ENCODE measurements at places on chromosomes 7 and 10.

GRCh38 chr7:778968-779451, 51.9 kb upstream of the PRKAR1B start:
- DNase-seq = no peak

- DNase-seq = no peak
Measured at GRCh38 chr7:29247224-29247962, 52.8 kb downstream of the CHN2 start.

GRCh38 chr7:3267966-3268690, 32.9 kb upstream of the SDK1 start:
- no peak for DNase-seq

DNA sequence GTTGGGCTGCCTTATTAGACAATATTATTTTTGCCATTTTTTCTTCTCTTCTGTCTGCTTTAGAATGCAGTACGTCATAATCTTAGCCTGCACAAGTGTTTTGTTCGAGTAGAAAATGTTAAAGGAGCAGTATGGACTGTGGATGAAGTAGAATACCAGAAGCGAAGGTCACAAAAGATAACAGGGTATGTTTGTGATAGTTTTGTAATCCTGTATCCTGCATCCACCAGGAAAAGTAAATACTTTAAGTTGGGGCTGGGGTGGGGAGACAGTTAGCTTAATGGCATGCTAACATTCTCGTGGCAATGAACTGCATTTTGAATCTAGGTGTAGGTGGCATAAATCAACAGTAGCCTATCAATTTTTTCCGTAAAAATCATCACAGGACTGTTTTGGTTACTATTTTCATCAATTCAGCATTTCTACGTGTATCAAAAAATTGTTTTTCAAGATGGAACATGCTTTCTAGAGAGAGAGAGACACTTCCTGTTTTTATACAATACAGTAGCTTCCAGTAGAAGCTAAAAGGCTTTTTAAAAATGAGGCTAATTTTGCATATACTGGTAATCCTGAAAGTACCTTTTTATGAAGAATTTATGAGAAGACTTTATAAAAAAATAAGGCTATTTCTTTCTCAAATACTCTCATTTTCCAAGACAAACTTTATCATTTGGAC, 247.5 kb downstream of the FOXP2 start:
- no peak for DNase-seq

GRCh38 chr10:83607959-83608745, 531.2 kb upstream of the GHITM start:
- no peak for DNase-seq

- DNase-seq = no peak
Measured at GRCh38 chr10:71494980-71495381, 98.3 kb downstream of the CDH23 start.

All from activated naive CD4-positive, alpha-beta T cell (primary cell).